MV-4-11 (cell line): ENCODE measurements at places on chromosomes 2 and 18.
A peak's percentile ranks its signal among the peaks of the same experiment; 100 is the strongest.

- no peak for DNase-seq
Observed at GRCh38 chr18:49874238-49874637, 60.9 kb upstream of the ACAA2 start.

DNA sequence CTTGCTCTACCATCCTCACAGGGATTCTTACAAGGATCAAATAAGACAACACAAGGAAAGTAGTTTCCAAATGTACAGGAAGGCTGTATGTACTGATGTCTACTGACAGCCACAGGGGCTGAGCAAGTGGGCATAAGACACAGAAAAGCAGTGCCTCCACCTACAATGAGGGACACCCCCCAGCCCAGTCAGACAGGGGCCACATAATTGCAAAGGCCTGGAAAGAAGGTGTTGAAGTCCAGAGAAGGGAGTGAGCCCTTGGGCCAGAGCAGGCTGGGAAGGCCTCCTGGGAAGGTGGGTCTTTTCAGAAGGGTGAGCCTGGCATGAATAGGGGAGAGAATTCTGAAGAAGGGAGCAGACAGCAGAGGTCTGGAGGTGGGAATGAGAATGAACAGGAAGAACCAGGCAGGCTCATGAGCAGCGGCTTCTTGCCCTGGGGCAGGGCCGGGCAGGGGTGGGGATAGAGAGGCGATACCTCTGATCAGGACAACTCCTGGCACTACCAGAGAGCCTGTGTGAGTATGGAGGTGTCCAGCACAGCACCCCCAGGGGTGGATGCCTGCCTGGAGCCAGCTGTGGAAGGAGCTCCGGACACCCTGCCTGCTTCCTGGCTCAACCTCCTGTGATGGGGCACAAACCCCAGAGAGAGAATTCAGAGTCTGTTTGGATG lies 30.1 kb downstream of the HS1BP3 start:
- no peak for DNase-seq

DNA sequence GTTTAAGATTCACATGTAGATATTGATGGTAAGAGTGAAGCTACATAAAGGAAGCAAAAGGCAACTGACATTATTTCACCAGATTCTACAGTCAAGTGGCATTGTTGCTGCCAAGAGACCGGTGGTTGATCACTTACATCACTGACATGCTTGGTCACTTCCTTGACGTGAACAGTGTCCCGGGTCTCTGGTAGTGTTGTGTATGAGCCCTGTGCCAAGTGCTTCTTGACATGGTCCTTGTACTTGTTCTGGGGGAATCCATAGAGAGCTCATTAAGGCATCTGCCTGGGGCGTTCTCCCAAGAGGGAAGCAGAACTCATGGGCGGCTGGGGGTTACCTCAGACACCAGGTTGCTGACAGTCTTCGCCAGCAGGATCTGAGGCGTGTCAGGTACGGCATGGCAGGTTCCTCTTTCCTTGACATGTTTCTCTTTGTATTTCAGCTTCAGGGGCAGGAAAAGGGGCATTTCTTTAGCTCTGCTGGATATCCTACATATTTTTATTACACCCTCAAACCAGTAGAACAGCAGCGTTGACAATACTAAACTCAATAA lies 116.2 kb downstream of the RIF1 start:
- no peak for DNase-seq

DNA sequence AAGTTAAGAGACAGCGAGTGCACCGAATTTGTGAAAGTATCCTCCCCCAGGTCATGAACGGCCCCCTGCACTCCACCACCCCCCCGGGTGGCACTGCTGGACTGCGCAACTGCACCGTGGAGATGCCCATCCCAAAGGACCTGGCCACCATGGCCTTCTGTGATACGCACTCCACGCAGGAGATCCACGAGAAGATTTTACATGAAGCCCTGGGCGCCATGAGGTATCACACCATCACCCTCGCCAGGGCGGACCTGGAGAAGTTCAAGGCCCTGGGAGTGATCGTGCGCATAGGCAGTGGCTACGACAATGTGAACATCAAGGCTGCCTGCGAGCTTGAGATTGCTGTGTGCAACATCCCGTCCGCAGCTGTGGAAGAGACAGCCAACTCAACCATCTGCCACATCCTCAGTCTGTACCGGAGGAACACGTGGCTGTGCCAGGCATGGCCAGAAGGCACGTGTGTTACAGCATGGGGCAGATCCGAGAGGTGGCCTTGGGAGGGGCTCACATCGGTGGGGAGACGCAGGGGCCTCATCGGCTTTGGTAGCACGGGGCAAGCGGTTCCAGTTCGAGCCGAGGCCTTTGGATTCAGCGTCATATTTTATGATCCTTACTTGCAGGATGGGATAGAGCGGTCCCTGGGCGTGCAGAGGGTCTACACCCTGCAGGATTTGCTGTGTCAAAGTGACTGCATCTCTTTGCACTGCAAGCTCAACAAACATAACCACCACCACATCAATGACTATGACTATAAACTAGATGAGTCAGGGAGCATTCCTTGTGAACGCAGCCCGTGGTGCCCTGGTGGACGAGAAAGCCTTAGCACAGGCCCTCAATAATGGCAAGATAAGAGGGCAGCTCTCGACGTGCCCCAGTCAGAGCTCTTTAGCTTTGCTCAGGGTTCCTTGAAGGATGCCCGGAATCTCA lies 290.8 kb upstream of the MC4R start:
- DNase-seq = no peak

GRCh38 chr2:11681722-11682589 lies 12.0 kb upstream of the NTSR2 start:
- DNase-seq = peak; percentile 5

DNA sequence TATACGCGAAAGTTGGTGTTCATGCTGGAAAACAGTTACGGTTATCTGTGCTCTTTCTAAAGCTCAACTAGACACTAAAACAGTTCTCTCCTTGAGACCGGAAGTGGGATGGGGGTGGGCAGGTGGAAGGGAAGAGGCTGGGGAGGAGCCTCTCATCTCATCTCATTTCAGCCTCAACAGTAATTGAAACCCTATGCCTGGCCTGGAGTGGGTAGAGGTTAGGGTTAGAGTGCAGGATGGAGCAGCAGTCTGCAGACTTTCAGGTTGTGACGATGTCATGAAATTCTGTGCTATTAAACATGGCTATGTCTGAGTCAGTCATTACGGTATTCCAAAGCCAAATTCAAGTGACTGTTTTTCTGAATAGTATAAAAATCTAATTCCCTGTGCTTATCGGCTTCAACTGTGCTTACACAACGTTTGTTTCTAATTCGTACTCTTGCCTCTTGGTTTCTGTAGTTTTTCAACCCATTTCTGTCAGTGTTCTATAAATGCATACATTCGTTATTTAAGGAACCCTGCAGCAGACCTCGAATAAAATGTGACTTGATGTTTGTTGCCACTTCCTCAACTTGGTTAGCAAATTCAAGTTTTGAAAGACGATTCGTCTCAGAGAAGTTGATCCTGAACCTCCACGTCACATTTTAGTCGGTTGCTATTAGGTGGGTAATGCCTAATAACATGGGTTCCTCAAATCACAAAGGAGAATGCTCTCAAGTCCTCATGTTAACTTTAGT lies 75.8 kb upstream of the TCF7L1 start:
- DNase-seq = peak; percentile 63

GRCh38 chr2:181188605-181189004 lies 208.2 kb downstream of the UBE2E3 start:
- DNase-seq = no peak

DNA sequence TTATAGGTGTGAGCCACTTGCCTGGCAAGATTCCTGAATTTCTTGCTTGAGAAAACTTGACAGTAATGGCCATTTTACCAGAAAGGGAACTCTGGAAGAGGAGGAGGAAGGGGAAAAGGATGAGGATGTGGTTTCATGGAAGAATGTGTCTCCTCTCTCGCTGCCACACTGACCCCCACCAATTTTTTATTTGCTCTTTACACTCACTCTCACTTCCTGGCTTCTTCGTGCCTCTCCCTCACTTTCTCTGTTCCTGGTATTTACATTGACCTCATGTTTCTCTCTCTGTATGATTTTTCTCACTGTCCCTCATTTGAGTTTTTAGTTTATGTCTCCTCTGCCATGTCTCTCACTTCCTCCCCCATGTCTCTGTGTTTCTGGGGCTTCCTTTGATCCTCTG lies 134.5 kb upstream of the CAB39 start:
- peak; percentile 47 for DNase-seq

DNA sequence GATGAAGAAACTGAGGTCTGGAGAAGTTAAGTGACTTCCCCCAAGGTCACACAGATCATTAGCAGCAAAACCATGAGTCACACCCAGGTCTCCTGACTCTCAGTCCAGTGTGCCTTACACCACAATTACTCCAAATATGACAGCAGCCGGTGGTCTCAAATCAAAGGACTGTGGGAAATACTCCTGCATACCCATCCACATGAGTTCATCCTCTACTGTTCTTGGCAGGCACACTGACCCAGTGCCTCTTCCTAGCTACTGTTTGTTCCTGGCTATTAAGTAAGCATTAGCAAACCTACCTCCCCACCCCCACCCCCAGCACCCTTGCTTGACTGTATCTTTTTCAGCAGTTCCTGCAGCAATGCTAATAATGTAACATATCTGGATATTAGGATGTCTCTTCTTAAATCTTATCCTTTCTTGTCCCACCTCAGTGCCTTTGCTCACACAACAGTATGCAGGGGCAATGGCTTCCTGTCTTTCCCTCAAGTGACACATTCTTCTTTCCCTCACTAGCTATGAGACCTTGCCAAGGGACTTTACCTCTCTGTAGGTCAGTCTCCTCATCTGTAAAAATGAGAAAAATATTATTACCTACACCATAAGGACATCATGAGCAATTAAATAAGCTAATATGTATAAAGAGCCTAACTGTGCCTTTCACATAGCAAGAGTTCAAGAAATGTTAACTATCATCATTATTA lies 46.2 kb downstream of the FAM98A start:
- peak; percentile 18 for DNase-seq

DNA sequence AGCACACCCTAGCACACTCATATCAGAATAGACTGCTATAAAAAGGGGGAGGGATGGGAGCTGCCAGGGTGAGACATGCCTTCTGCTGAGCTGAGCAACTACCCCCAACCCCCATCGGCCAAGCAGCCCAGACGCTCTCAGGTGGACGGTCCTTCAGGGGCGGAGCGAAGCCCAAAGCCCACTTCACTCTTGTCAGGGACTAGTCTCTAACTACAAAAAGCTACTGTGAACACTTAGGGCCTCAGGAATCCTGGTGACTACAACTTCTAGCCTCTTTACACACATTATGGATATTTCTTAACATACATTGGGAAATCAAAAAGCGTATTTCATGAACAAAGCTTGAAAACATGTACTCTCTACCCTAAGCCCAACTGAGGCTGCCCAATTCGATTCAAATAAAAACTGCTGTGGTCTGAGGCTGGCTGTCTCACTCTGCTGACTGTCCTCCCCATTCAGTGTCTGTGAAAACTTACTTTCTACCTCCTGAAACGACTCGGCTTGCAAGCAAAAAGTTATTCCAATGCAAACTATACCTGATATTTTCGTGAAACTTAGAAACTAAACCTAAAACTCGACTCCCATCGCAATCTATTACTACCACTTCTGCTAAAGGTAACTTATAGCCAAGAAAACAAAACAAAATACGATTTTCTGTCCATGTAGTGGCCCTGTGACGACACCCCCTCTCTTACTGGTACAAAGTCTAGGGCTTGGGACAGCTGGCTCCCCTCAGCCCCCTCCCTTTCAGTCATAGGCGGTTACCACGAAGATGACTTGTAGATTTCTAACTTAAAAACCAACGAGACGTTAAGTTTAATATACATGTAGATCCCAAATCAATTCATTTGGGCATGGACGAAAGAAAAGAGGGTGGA lies 1.2 kb downstream of the SERTAD2 start:
- no peak for DNase-seq

DNA sequence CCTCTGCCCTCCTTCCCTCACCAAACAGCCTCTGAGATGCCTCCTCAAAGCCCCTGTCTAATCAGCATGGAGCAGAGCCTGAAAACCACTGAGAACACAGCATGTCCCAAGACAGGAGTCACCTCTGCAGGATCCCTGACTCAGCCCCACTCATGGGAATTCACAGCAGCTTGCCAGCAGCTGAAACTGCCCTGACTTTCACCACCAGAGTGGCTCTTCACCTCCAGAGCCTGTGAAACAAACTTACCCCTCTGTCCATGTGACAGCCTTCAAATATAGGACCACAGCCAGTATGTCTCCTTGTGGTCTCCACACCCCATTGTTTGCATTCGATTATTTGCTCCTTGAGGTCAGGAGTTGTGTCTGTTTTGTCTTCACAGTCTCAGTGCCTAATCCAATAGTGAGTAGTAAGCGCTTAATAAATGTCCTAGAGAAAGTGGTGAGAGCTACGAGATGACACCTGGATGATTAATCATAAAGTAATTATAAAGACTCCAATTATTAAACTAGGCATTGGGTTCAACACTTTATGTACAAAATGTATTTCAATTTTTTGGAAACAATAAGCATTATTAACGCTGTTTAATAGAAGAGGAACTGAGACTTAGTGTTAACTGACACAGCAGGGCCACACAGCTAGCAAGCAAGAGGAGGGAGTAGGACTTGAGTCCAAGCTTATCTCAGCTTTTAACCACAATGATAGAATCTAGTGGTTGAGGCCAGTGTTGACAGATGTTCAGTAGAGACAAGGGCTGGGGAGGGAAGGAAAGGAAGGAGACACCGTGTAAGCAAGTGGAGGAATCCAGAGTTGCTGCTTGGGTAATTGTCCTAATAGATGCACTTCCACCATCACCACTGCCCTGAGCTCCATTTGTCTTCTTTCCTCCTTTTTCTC lies 358.7 kb upstream of the TNP1 start:
- peak; percentile 99 for DNase-seq

- DNase-seq = no peak
Observed at GRCh38 chr18:12072996-12073395, 20.6 kb upstream of the ANKRD62 start.

DNA sequence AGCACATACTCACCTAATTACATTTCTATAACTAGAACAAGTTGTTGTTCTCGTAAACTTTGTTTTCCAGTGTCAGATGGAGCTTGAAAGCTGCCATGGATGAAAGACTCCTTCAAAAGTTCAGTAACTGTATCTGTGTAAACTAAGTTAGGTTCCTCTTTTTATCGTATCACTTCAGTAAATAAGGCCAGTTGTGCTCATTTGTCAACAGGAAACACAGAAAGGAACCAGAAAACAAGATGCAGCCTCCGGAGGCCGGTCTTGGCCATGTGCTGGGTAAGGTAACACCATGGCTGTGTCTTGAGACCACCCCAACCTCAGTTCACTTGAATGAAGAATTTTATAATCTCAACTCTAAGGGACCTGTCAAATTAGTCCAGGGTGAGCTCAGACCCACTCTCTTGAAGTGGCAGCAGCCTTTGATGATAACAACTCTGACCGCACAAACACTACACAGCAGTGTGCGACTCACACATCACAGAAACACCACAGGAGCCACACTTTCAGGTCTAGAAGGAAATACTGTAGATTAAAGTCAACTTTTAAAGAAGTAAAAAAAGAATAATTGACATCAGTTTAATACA lies 213.8 kb downstream of the AFF3 start:
- DNase-seq = peak; percentile 21

- DNase-seq = peak; percentile 78
Observed at GRCh38 chr2:238381341-238382115, 45.2 kb upstream of the ASB1 start.

- DNase-seq = peak; percentile 77
Observed at GRCh38 chr2:190404487-190404886, 3.7 kb upstream of the MFSD6 start.
